ENCODE measurements at places on chromosomes 7 and 10. TPM values are rescaled to one million over a fixed set of nuclear protein-coding genes. Genes with fewer than 3 reads are reported as not detected.

GRCh38 chr7:45384499-45384898 lies 189.7 kb upstream of the ADCY1 start:
- DNase-seq, result peak; percentile 17
- H3K27me3 ChIP-seq, result peaks cover 4% of the 10 kb centered on the region
- H3K4me3 ChIP-seq, result no peak overlapping the region
- H3K36me3 ChIP-seq, result no peaks in the 10 kb centered on the region

DNA sequence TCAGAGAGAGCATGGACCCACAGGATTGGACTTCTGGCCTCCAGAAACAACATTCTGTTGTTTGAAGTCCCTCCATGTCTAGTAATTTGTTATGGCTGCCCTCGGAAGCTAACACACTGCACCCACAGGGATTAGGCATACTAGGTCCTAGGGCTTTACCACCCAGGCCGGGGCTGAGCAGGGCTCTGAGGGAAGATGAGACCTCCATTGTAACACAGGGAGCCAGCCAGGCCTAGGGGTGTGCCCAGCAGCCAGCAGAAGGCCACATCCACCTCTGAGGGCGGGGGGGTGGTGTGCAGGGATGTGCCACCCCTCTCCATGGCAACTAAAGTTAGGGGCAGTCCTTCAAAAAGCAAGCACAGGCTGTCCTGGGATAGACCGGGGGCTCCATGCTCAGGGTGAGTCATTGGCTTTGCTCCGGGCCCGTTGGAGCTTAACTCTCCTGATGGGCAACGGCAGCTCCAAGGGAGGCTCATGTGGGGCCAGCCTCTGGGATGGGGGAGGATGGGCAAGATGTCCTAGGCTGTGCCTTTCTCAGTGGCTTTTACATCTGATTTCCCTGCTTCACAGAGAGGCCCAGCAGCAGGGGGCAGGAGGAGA lies 96.6 kb upstream of the GPR26 start:
- H3K27me3 ChIP-seq, result peaks cover 15% of the 10 kb centered on the region
- no peak overlapping the region for H3K27ac ChIP-seq
- H3K4me3 ChIP-seq, result no peak overlapping the region
- H3K36me3 ChIP-seq, result no peaks in the 10 kb centered on the region
- DNase-seq, result no peak
- no peaks in the 10 kb centered on the region for H3K4me1 ChIP-seq

GRCh38 chr7:41881331-41882130 lies 178.6 kb upstream of the INHBA start:
- no peaks in the 10 kb centered on the region for H3K36me3 ChIP-seq
- H3K27me3 ChIP-seq, result no peaks in the 10 kb centered on the region
- H3K4me1 ChIP-seq, result peaks cover 53% of the 10 kb centered on the region
- DNase-seq, result no peak
- H3K4me3 ChIP-seq, result no peak overlapping the region

DNA sequence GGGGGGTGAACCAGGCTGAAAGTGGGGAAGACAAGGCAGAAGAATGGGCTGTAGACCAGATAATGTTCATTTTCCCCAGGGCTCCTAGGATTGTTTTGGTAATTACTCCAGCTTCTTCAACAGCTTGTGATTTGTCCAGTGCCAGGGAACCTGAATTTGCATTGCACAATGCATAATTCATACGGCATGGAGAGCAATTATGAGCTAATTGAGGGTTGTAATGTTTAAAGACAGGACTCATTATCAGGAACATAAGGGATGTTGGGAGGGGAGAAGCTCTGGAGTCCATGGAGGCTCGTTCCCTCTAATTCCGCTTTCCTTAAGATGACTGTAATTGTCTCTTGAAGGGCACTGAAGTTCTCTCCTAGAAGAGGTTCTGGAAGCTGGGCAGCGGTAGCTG lies 405.0 kb upstream of the ZMIZ1 start:
- H3K4me3 ChIP-seq, result no peak overlapping the region
- DNase-seq, result no peak
- H3K36me3 ChIP-seq, result peaks cover 6% of the 10 kb centered on the region
- H3K27me3 ChIP-seq, result peaks cover 23% of the 10 kb centered on the region
- no peak overlapping the region for H3K27ac ChIP-seq
- H3K4me1 ChIP-seq, result no peaks in the 10 kb centered on the region

- peak overlapping the region; percentile 72 for H3K27ac ChIP-seq
- peaks cover 7% of the 10 kb centered on the region for H3K36me3 ChIP-seq
- H3K27me3 ChIP-seq, result peaks cover 2% of the 10 kb centered on the region
- no peak for DNase-seq
- peak overlapping the region; percentile 64 for H3K4me3 ChIP-seq
- H3K4me1 ChIP-seq, result peaks cover 49% of the 10 kb centered on the region
These were observed 50.8 kb upstream of the RSU1 start for GRCh38 chr10:16867990-16868389.

DNA sequence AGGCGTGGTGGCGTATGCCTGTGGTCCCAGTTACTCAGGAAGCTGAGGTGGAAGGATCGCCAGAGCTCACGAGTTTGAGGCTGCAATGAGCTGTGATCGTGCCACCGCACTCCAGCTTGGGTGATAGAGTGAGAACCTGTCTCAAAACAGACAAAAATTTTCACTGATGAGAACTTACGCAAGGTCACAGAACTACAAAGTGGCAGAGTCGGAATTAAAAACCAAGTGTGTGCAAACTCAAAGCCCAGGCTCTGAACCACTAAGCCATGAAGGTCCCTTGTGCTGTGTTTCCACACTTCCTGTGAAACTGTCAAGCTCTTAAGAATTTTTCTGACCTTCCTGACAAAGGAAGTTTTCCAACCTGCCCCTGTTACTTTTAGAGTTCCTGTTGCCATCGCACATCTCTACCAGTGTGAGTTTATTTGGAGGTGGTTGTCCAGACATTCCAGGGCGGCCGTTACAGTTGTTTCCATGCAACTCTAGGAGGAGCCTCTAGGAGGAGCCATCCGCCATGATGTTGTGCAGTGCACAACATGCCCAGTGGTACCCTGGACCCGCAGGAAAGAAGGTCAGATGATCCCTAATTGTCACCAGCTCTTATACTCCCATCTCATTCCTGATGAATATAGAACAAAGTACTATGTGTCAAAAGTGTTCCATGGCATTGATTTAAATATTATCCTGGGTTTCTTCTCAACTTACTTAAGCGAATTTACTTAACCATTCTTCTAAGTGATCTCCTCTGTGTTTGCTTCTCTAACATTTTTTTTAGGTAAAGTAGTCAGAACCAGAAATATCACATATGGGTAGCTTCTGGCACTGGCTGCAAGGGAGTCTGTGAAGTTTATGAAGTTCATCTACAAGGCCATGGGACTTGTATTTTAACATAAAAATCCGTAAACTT lies 49.0 kb upstream of the LYZL1 start:
- no peak for DNase-seq
- H3K27me3 ChIP-seq, result peaks cover 20% of the 10 kb centered on the region
- H3K4me3 ChIP-seq, result no peak overlapping the region
- H3K27ac ChIP-seq, result no peak overlapping the region

GRCh38 chr10:14836208-14836607 lies 1.6 kb downstream of the CDNF start:
- no peaks in the 10 kb centered on the region for H3K27me3 ChIP-seq
- peaks cover 5% of the 10 kb centered on the region for H3K36me3 ChIP-seq
- H3K4me3 ChIP-seq, result no peak overlapping the region
- no peak overlapping the region for H3K27ac ChIP-seq
- DNase-seq, result no peak

DNA sequence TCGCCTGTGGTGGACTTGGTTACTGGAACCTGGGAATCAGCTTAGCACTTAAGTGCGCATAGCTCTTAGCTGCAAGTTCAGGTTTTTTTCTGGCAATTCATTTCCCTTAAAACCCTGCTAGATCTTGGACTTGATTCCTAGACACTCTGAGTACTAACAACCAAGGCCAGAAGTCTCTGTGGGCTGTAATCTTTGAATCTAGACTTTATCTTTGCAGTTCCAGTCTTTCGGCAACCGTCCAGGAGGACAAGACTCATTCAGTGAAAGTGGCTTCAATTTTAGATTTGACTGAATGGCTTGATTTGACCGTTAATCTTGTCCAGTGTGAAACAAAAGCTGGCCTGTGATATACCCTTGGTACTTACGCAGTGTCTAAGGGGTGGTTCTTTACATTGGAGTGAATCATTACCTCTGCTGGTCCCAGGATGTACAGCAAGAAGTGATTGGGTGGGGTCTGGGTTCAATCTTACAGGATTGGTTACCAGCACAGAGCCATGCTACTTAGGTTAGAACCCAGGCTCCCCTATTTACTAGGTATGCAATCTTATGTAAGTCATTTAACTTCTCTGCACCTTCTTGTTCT lies 16.4 kb downstream of the PTTG1IP2 start:
- H3K4me3 ChIP-seq, result no peak overlapping the region
- no peak overlapping the region for H3K27ac ChIP-seq
- H3K36me3 ChIP-seq, result no peaks in the 10 kb centered on the region
- peaks cover 7% of the 10 kb centered on the region for H3K4me1 ChIP-seq

- DNase-seq, result no peak
- H3K4me3 ChIP-seq, result no peak overlapping the region
- H3K27ac ChIP-seq, result no peak overlapping the region
- H3K4me1 ChIP-seq, result no peaks in the 10 kb centered on the region
These were observed 6.3 kb downstream of the POLR2J start for GRCh38 chr7:102472126-102473041.

DNA sequence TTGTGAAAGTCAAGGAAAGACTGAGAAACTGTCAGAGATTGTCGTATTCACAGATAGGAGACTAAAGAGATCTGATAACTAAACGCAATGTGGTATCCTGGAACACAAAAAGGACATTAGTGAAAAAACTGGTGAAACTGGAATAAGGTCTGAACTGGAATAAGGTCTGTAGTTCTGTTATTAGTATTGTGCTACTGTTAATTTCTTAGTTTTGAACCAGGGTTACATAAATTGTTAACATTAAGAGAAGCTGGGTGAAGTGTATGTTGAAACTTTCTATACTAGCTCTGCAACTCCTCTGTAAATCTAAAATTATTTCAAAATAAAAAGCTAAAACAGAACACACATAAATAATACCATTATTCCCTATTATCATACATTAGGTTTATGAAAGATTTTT lies 3.4 kb upstream of the NT5C2 start:
- peaks cover 6% of the 10 kb centered on the region for H3K27me3 ChIP-seq
- no peak overlapping the region for H3K4me3 ChIP-seq
- peaks cover 42% of the 10 kb centered on the region for H3K4me1 ChIP-seq

GRCh38 chr7:38863601-38864291 lies 45.2 kb downstream of the VPS41 start:
- no peaks in the 10 kb centered on the region for H3K27me3 ChIP-seq
- H3K4me3 ChIP-seq, result no peak overlapping the region
- no peak overlapping the region for H3K27ac ChIP-seq

- H3K4me3 ChIP-seq, result no peak overlapping the region
- peaks cover 41% of the 10 kb centered on the region for H3K36me3 ChIP-seq
- peaks cover 4% of the 10 kb centered on the region for H3K27me3 ChIP-seq
- H3K4me1 ChIP-seq, result peaks cover 26% of the 10 kb centered on the region
These were observed 116.7 kb downstream of the SMURF1 start for GRCh38 chr7:99027241-99027640.

GRCh38 chr7:46581268-46581667 lies 660.2 kb upstream of the IGFBP3 start:
- H3K36me3 ChIP-seq, result no peaks in the 10 kb centered on the region
- no peak for DNase-seq
- no peak overlapping the region for H3K27ac ChIP-seq
- H3K27me3 ChIP-seq, result no peaks in the 10 kb centered on the region
- no peak overlapping the region for H3K4me3 ChIP-seq

GRCh38 chr10:48464871-48465736 lies 139.8 kb downstream of the ARHGAP22 start:
- peaks cover 31% of the 10 kb centered on the region for H3K4me1 ChIP-seq
- no peak for DNase-seq
- H3K36me3 ChIP-seq, result peaks cover 14% of the 10 kb centered on the region
- H3K27ac ChIP-seq, result no peak overlapping the region
- H3K27me3 ChIP-seq, result peaks cover 10% of the 10 kb centered on the region

DNA sequence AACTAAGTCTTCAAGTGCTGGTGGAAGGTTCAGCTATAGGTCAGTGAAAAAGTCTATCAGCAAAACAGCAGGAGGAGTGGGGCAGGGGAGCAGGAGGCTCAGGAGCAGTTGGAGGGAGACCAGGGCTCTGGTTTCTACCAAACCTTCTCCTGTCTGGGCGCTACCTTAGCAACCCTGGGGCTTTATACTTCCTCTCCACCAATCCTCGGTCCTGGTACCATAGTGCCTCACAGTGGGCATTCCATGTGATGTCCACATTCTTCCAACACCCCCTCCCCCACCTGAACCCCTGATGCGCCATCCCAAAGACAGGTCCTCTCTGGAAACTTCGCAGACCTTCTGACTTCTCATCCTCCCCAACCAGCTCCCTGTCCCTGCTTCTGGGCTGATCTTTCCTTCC lies 25.3 kb upstream of the ACSM6 start:
- H3K36me3 ChIP-seq, result no peaks in the 10 kb centered on the region
- H3K27ac ChIP-seq, result no peak overlapping the region
- no peak for DNase-seq
- H3K4me1 ChIP-seq, result no peaks in the 10 kb centered on the region
- peaks cover 2% of the 10 kb centered on the region for H3K27me3 ChIP-seq

- no peaks in the 10 kb centered on the region for H3K4me1 ChIP-seq
- no peak overlapping the region for H3K27ac ChIP-seq
- H3K4me3 ChIP-seq, result no peak overlapping the region
These were observed 54.2 kb downstream of the EMX2 start for GRCh38 chr10:117596706-117597105.

DNA sequence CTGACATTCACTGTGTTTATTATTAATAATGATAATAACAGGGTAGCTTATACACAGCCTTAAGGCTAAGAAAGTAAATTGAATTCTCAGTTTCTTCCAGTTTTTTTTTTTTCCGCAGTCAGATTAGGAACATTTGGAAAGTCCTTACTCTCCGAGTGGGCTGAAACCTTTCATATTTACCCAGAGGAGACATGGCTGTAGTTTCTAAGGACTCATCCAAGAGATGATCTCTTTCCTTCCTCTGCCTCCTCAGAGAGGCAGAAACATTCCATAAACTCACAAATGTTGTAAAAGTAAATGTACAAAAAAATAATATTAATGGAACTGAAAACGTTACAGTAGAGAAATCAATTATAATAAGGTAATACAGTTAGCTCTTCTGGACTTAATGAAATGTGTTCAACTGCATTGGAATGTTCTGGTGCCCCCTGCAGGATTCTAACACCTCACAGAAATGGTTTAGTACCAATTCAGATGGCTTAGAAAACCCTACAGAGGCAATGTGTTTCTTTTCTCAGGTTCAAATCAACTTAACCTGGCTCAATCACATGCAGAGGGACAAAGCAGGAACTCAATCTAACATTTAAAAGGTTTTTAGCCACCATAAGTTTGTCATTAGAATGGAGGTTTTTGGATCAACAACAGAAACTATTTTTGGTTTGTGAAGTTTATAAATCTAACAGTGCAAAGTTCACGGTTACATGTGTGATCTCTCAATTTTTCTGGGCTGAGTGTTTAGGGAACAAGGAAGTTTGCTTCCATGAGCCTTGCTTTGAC lies 71.7 kb downstream of the ICA1 start:
- no peak overlapping the region for H3K27ac ChIP-seq
- H3K4me3 ChIP-seq, result no peak overlapping the region
- H3K36me3 ChIP-seq, result no peaks in the 10 kb centered on the region
- H3K4me1 ChIP-seq, result peaks cover 9% of the 10 kb centered on the region
- H3K27me3 ChIP-seq, result no peaks in the 10 kb centered on the region
- DNase-seq, result peak; percentile 28

CALCR gene
- not detected for total RNA-seq

LRMDA gene
- not detected for total RNA-seq

OGDHL gene
- total RNA-seq, result 0.05 TPM

KCP gene
- total RNA-seq, result not detected

LGI1 gene
- not detected for total RNA-seq

Data from HFFc6 (cell line).